Caki2 (cell line): ENCODE measurements at places on chromosomes 2 and 18. TPM values are rescaled to one million over a fixed set of nuclear protein-coding genes. Genes with fewer than 3 reads are reported as not detected.

- peak; percentile 47 for DNase-seq
These were observed 6.5 kb downstream of the TANK start for GRCh38 chr2:161166538-161167409.

- DNase-seq, result no peak
These were observed 21.4 kb upstream of the PTPRM start for GRCh38 chr18:7545734-7546133.

GRCh38 chr2:128641421-128642080, 322.9 kb upstream of the HS6ST1 start:
- DNase-seq, result no peak

- DNase-seq, result no peak
These were observed 39.3 kb downstream of the RAB10 start for GRCh38 chr2:26072925-26073768.

The FEZ2 gene
- total RNA-seq, result 52.6 and 64.1 TPM in 2 replicates

- no peak for DNase-seq
These were observed 34.2 kb upstream of the CAB39 start for GRCh38 chr2:230678451-230678850.

GRCh38 chr18:47936952-47937351, 6.5 kb upstream of the SMAD2 start:
- no peak for DNase-seq

The FAM110C gene
- total RNA-seq, result 4.3 and 7.7 TPM in 2 replicates

The DSC3 gene
- total RNA-seq, result not detected in 2 replicates

- DNase-seq, result no peak
These were observed 242.1 kb upstream of the RGPD4 start for GRCh38 chr2:107584577-107584976.

DNA sequence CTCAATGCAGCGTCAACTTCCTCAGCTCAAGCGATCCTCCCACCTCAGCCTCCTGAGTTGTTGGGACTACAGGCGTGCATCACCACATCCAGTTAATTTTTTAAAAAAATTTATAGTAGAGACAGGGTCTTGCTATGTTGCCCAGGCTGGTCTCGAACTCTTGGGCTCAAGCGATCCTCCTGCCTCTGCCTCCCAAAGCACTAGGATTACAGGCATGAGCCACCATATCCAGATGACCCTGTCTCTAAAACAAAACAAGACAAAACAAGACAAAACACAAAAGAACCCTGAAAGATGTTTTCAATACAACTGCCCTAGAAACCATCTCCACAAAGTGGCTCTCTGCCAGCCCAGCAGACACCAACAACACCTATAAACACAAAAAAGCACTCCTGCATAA, 31.4 kb downstream of the ANKRD29 start:
- no peak for DNase-seq

GRCh38 chr2:173400760-173401159, 46.1 kb downstream of the CDCA7 start:
- no peak for DNase-seq

DNA sequence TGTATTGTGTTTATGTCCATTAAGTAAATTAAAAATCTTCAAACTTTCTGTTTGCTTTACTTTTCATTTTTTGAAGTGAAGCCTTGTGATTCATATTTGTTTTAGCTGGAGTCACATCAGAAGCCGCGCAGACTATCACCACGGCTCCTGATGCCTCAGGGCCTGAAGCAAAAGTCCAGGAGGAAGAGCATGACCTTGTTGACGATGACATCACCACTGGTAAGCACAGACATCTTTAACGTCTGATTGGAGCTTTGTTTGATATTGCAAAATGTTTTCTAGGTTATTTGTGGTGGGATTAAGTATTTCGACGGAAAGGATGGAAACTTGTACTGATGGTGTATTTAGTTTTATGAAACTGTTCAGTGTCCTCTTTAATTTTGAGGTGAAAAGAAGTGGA, 164.8 kb downstream of the WDR7 start:
- no peak for DNase-seq

DNA sequence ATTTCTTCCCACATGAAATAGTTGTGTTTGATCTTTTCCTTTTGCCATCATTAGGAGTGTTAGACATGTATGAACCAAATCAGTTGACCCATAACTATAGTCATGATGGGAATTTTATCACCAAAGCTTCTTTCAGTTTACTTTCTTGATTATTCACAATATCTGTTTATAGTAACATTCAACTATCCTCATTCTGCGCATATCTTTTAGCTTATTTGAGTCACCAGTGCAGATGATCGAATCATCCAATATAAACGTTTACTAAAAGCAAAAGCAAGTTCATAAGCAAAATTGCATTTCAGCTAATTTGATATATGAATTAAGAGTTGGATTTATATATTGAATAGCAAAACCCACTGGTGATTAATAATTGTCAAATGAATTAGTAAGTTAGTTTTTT, 216.4 kb downstream of the XIRP2 start:
- no peak for DNase-seq

- DNase-seq, result no peak
These were observed 96.6 kb downstream of the RAPH1 start for GRCh38 chr2:203438528-203438927.

The OSBPL6 gene
- 0.23 and 0.71 TPM in 2 replicates for total RNA-seq

- peak; percentile 86 for DNase-seq
These were observed 86.8 kb downstream of the ERBB4 start for GRCh38 chr2:212451786-212452231.

- no peak for DNase-seq
These were observed 151.7 kb downstream of the MCFD2 start for GRCh38 chr2:46763861-46764260.

DNA sequence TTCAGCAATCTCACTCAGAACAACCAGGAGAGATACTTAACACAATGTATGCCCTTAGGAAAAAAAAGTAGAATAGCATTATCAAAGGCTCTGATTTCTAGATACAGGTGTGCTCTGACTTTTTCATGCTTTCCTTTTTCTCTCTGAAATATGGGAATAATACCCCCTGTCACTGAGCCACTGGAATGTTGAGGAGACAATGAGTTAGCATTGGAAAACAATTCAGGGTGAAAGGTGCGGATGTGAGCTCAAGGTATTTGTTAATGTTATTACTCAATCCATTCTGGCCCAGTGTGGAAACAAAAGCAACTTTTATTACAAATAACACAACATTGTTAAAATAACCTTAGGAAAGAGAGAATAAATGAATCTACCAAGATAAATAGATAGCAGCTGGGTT, 228.0 kb downstream of the IKZF2 start:
- no peak for DNase-seq

DNA sequence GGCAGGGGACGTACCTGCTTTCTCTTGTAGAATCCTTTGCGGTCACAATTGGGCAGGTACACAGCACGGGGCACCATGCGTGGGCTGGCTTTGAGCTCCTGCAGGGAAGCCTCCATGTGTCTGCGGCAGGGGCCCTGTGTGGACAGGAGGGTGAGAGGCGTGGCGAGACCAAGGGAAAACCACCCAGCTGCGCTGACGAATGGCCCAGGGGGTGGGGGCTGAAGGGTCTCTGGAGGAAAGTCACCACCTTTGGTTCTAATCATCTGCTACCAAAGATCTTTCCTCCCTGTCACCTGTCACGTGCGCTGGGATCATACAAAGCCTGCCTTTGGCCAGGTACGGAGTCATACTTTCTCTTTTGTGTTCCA, 17.3 kb downstream of the IGFBP5 start:
- DNase-seq, result no peak

The EGR4 gene
- not detected in 2 replicates for total RNA-seq

- DNase-seq, result peak; percentile 93
These were observed 597.5 kb downstream of the SLC4A3 start for GRCh38 chr2:220224691-220225543.

The CDH20 gene
- total RNA-seq, result not detected in 2 replicates

DNA sequence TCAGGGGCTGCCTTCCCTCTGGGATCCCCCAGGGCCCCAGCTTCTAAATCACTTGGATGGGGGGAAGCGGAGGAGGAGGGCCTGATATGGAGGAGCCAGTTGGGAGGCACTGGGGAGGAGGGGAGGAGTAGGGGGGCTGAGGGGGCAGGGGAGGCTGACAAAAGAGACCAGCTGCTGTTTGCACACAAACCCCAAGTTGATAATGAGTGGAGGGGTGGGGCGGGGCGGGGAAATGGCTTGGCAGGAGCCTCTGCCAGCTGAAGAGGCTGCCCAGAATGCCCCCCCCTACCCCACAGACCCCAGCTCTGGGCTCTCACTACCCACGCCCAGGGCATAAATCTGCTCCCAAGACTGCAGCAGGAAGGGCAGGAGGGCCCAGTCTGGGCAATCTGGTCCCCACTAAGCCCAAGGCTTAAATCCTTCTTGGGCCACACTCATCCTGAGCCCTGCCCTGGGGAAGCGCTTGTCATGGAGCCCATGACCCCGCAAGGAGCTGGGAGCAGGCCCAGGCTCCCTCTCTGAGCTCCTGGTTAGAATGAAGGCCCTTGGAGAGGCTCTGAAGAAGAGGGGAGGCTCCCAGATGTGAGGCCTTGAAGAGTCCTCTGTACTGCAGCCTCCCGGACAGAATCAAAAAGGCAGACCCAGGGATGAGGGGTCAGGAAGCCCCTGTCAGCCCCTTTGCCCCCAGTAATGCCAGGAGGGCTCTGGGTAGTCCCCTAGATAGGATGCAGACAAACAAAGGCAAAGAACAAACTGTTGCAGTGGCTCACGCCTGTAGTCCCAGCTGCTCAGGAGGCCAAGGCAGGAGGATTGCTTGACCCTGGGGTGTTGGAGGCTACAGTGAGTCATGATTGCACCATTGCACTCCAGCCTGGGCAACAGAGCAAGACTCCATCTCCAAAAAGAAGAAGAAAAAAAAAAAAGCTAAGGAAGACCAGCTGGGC, 24.8 kb upstream of the PTMA start:
- DNase-seq, result no peak
